ENCODE measurements at places on chromosomes 11 and 22. TPM values are rescaled to one million over a fixed set of nuclear protein-coding genes. Genes with fewer than 3 reads are reported as not detected.

Gene TUB
- 8.3 TPM for total RNA-seq

Gene DESI1
- 54.1 TPM for total RNA-seq

Gene CPT1B
- total RNA-seq = 0.51 TPM

Gene KIF18A
- 0.17 TPM for total RNA-seq

Gene WNT11
- total RNA-seq = 6.0 TPM

Gene AHNAK
- total RNA-seq = 476 TPM

Gene SELENOO
- total RNA-seq = 24.5 TPM

Gene HOATZ
- not detected for total RNA-seq

Gene C22orf42
- not detected for total RNA-seq

Gene OR2AT4
- total RNA-seq = not detected

Gene MUC15
- total RNA-seq = not detected

Gene SUSD2
- total RNA-seq = 19.1 TPM

Gene HBD
- total RNA-seq = not detected

Gene DMC1
- 1.7 TPM for total RNA-seq

Gene CTSW
- not detected for total RNA-seq

Gene CRYBB3
- total RNA-seq = not detected

Gene CSNK2A3
- total RNA-seq = 0.58 TPM

Gene FOLH1
- total RNA-seq = not detected

Gene USP2
- 0.58 TPM for total RNA-seq

Gene SLC25A45
- total RNA-seq = 3.5 TPM

Gene LRRN4CL
- total RNA-seq = 5.3 TPM

Gene KRTAP5-8
- not detected for total RNA-seq

Gene PARVG
- not detected for total RNA-seq

Gene MEI1
- total RNA-seq = 6.7 TPM

Gene OR8J1
- not detected for total RNA-seq

Gene PATE4
- not detected for total RNA-seq

Gene OR52I1
- total RNA-seq = not detected

Gene SLC22A6
- total RNA-seq = not detected

Gene RAB38
- 3.8 TPM for total RNA-seq

Gene HEPN1
- total RNA-seq = not detected

Gene TMEM258
- total RNA-seq = 66.1 TPM

Gene CCND1
- 57.2 TPM for total RNA-seq

Gene DENND5A
- 77.6 TPM for total RNA-seq

Gene XKR3
- not detected for total RNA-seq

Gene LIF
- total RNA-seq = 1.6 TPM

Gene SCN3B
- under 0.01 TPM for total RNA-seq

Gene TRMU
- 20.9 TPM for total RNA-seq

Gene MRPL11
- total RNA-seq = 44.0 TPM

Gene TTC36
- total RNA-seq = not detected

Gene C11orf21
- total RNA-seq = not detected

Gene PKP3
- 11.9 TPM for total RNA-seq

Gene TRIM51
- not detected for total RNA-seq

Gene KCNJ5
- total RNA-seq = not detected

Gene PVALB
- not detected for total RNA-seq

Gene MMP8
- total RNA-seq = not detected

Gene CWF19L2
- 4.4 TPM for total RNA-seq

Gene CARS1
- total RNA-seq = 67.8 TPM

Gene MS4A4A
- not detected for total RNA-seq

Gene MYO18B
- 0.12 TPM for total RNA-seq

Gene OR10A2
- not detected for total RNA-seq

Gene RAB3IL1
- total RNA-seq = 28.1 TPM

Gene PHF21B
- not detected for total RNA-seq

Gene ZBTB3
- total RNA-seq = 8.3 TPM

Gene OR51A4
- total RNA-seq = not detected

Data from pericardium fibroblast (primary cell).